ENCODE measurements at places on chromosomes 11 and 22.

GRCh38 chr11:71452199-71453036, 585 bp upstream of the NADSYN1 start:
- peak; percentile 26 for DNase-seq

DNA sequence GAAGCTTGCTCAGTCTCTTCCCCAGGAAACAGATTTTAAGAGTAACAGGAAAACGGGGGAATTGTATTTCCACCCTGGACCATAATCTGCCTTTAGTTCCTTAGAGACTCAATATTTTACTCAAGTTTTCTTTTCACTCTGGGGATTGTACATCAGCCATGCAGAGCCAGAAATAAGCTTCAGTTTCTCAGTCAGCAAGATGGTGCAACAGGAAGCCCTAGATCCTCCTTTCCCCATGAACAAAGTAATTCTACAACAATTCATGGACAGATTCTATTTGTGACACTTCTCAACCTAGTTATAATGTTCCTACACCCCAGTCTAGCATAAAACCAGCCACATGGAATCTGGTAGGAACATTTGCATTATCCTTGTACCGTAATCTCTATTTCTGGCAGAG, 24.7 kb downstream of the OR8B2 start:
- no peak for DNase-seq

GRCh38 chr22:40583053-40583741, 53.3 kb downstream of the MRTFA start:
- DNase-seq = no peak

GRCh38 chr11:124301548-124301947, 12.2 kb downstream of the OR8D1 start:
- DNase-seq = no peak

GRCh38 chr22:32830473-32830872, 29.0 kb downstream of the TIMP3 start:
- DNase-seq = no peak

DNA sequence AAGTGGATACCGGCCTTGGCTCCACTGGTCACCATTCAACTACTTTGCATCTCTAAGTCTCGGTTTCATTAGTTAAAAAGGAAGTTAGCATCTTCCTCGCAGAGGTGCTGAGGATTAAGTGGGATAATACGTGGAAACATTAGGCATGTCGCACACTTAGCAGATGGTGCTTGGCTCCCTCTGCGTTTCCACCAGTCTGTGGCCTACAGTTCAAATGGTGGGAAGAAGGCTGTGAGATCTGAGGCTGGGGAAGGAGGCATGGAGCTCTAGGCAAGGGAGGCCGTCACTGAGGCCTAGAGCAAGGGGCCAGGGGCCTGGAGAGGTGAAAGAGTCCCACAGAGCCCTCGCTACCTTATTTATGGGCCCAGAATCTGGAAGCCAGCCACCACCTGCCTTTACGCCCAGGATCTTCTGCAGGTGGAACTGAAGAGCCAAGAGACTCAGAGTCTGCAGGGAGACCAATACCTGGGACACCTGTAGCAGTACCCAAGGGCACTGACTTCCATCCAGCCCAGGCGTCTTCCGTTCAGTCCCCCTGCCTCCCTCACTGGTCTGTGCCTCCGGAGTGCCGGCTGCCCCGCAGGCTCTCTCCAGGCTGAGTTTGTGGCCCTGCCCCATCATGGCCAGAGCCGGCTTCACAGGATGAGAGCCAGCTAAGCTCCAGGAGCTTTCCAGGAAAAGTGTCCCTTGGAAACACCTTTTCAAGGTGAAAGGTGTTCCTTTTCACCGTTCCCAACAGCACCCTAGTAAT, 66.1 kb upstream of the A4GALT start:
- no peak for DNase-seq

GRCh38 chr22:41198027-41198580, 7.0 kb upstream of the L3MBTL2 start:
- no peak for DNase-seq

DNA sequence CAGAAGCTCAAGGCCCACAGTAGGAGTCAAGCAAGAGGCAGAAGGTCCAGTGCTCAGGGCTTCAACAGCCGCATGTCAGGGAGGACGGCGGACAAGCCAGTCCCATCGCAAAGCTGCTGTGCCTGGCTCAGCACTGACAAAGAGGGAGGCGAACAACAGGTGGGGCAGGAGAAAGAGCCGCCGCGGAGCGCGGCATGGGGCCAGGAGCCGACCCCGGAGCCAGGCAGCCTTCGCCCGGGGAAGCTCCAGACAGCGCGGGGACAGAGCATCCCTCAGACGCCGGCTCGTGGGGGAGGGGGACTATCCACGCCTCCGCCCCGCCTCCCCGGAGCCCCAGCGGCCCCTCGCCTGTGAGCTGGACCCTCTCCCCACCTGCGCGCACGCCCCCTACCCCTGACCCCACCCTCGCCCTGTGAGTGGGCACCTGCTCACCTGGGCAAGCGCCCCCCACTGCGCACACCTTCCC, 369 bp downstream of the DHCR7 start:
- DNase-seq = no peak

- no peak for DNase-seq
Observed at GRCh38 chr11:120386774-120387371, 50.7 kb downstream of the ARHGEF12 start.

GRCh38 chr11:120141768-120142423, 4.0 kb upstream of the TRIM29 start:
- DNase-seq = no peak

GRCh38 chr11:13208921-13209320, 68.7 kb upstream of the BMAL1 start:
- DNase-seq = no peak

DNA sequence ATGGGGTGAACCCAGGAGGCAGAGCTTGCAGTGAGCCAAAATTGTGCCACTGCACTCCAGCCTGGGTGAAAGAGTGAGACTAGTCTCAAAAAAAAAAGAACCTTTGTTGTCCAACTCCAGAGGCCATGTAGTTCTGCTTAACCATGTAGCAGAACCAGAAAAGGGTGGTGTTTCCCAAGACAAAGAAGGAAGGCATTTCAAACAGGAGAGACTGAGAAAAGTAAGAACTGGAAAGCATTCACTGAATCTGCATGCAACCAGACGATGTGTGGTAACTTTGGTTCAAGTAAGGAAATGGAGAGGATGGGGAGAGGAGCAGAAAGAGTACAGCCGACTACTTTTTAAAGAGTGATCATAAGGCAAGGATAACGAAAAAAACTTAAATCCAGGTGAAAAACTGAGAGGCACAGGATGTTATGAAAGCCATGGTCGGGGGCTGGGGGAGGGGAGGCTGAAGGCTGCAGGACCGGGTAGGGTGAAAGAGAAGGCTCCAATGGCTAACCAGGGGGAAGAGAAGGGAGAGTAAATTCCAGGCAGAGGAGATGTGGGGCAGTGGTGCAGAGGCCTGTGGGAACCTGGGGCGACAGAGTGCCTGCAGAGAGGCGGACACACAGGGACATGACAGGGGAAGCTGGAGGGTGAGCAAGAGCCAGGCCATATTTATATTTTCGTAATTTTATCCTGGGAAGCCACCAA, 48.8 kb downstream of the MAPK1 start:
- DNase-seq = no peak

DNA sequence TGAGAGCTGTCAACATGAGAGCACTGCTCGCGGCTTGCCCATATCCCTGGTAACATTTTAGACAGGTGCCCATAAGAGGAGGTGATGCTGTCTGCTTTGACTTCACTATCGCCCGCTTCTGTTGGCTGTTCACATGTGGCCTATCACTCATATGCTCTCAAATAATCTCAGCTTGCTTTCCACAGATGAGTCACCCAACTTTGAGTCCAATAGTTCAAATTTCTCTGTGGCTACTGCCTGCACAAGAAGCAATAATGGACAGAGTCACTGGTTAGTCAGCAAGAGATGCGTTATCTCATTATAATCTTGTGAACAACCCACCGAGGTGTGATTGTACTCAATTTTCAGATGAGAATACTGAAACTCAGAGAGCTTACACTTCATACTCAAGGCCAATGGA, 1714.1 kb downstream of the LRRC4C start:
- DNase-seq = no peak

GRCh38 chr11:74689666-74690065, 41.6 kb downstream of the CHRDL2 start:
- DNase-seq = no peak

DNA sequence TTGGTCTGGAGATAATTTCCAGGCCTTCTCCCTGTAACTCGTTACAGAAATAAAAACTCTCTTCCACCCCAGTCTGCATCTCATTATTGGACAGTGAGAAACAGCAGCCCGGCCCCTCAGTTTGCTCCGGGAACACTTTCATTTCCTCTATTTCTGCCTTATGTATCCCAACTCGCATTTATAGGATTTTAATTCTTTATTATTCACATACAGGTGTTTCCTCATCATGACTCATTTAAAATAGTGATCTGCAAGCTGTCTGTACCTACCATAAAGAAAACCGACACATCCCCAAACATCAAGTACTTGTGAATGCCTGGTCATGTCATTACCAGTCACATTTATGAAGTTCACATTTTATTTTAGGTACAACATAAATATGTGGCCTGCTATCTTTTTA, 42.8 kb downstream of the PIWIL3 start:
- no peak for DNase-seq
